ENCODE measurements at places on chromosomes 3 and 15. TPM values are rescaled to one million over a fixed set of nuclear protein-coding genes. Genes with fewer than 3 reads are reported as not detected.

The GOLGA8O gene
- total RNA-seq = 0.61 TPM

The STAB1 gene
- under 0.01 TPM for total RNA-seq

The ULK3 gene
- 18.7 TPM for total RNA-seq

The CMTM8 gene
- total RNA-seq = 2.5 TPM

The RPSA gene
- total RNA-seq = 2,555 TPM

The JAGN1 gene
- total RNA-seq = 37.6 TPM

The CA12 gene
- total RNA-seq = 107 TPM

The CHRNB4 gene
- total RNA-seq = not detected

The KNG1 gene
- total RNA-seq = not detected

The GP9 gene
- total RNA-seq = not detected

The RETNLB gene
- not detected for total RNA-seq

The GABRA5 gene
- not detected for total RNA-seq

The MCTP2 gene
- 12.4 TPM for total RNA-seq
